ENCODE measurements at places on chromosomes 1 and 21. TPM values are rescaled to one million over a fixed set of nuclear protein-coding genes. Genes with fewer than 3 reads are reported as not detected.

The SERINC2 gene
- total RNA-seq = 4.5 TPM

The LCE6A gene
- total RNA-seq = not detected

DNA sequence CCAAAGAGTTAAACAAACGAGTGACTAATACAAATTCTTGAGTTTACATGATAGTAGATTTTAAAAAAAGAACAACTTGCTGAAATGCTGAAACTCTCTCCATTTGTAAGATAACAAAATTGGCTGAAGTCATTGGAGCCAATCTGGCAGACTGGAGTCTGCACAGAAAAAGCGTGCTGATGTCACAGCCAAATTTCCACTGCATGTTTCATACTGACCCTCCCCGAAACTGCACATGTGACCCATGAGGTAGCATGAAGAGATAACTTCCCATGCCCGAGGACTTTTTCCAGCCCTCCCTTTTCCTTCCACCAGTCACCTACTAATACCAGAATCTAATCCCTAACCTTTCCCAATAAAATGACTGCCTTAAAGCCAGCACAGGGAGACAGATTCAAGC lies 1.2 kb upstream of the LELP1 start:
- no peak for DNase-seq

GRCh38 chr1:241610056-241610815 lies 29.9 kb downstream of the CHML start:
- DNase-seq = no peak

The OPN3 gene
- 15.8 TPM for total RNA-seq

The KTI12 gene
- total RNA-seq = 9.9 TPM

GRCh38 chr1:228372183-228373003 lies 34.2 kb downstream of the TRIM11 start:
- no peak for DNase-seq

The IQGAP3 gene
- total RNA-seq = 8.6 TPM

DNA sequence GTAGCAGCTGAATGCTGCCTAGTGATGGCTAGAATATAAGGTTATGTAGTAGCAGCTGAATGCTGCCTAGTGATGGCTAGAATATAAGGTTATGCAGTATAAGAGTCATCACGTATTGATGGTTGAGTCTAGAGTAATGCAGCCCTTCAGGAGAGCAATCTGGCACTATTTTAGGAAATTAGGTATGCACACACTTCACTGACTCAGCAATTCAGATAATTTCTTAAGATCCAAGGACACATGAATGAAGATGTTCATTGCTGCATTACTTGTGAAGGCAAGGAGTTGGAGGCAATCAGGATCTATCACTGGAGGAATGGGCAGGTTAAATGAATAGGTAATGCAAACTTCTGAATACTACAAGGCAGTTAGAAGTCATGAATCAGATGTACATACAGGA lies 13.6 kb downstream of the LTN1 start:
- DNase-seq = no peak

GRCh38 chr1:113684153-113684541 lies 75.1 kb downstream of the PHTF1 start:
- no peak for DNase-seq

The KRTAP10-2 gene
- total RNA-seq = not detected

DNA sequence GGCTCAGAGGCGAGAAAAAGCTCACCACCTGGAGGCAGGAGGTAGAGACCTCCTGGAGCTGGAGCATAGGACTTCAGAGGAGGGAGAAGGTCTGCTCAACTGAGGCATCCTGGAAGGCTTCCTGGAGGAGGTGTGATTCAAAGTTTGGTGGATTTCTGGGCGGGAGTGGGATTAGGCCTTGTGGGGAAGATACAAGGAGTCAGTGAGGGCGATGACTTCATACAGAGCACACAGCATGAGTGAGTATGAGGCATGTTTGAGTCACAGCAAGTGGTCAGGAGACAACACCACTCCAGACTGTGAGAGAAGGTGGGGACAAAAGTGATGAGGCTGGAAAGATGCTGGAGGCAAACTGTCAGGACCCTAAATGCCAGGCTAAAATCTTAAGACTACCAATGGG lies 77.6 kb downstream of the MATN1 start:
- DNase-seq = no peak

DNA sequence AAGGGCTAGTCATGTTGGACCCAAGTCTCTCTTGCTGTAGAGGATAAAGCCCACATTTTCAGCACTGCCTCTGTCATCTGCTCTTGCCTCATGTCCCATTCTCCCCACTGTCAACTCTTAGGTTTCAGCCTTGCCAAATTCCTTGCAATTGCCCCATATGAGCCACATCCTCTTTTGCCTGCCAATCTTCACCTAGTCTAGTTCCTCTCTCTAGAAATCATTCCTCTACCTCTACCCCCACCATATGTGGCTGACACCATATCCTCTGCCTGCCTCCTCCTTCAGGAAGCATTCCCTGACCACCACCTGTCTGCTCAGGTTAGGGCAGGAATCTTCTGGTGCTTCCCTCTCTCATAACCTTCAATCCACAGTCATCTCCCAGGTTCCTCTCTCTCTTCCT lies 38.2 kb downstream of the SLC9A1 start:
- DNase-seq = no peak

- DNase-seq = no peak
Measured at GRCh38 chr1:92972409-92973129, 11.3 kb upstream of the DIPK1A start.

The CYP4Z1 gene
- not detected for total RNA-seq

The FCRLB gene
- total RNA-seq = 0.27 TPM

DNA sequence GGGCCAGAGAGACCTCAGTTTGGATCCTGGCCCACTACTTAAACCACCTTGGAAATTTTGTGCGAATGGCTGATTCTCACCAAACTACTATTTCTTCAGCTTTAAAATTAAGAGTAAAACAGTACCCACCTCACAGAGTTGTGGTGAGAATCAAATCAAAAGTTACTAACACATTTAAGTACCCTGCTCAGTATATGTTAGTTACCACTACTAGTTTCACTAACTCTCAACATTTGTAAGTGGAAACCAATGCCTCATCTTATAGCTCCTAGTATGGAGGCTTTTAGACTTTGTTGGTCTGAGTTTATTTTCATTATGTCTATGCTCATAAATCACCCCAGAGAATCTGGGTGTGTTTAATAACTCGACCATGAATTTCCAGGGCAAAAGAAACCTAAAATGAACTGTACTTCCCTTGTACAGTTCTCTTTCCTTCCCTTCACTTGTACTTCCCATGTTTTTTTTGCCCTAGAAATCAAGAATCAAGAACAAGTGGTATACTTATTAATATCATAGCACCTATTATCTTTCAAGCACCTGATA lies 11.6 kb upstream of the SERBP1 start:
- DNase-seq = no peak

GRCh38 chr21:29264721-29265120 lies 34.0 kb upstream of the BACH1 start:
- DNase-seq = no peak

DNA sequence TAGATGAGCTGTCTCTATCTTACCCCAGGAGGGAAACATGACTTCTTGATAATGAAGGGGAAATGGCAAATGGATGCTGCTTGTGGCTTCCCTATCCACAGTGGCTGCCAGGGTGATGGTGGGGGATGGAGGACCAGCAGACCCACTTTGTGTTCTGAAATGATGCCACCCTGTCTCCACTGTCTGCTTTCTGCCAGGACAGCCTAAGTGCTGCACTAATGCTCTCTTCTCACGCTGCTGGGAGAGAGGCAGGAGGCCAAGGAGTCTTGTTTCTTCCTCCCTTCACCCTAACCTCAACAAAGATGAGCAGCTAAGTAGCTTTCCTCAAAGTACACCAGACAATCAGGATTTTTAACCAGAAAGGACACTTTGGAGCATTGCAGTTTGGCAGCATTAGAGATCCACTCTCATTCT lies 36.6 kb downstream of the XCL1 start:
- no peak for DNase-seq

The CFHR2 gene
- not detected for total RNA-seq

DNA sequence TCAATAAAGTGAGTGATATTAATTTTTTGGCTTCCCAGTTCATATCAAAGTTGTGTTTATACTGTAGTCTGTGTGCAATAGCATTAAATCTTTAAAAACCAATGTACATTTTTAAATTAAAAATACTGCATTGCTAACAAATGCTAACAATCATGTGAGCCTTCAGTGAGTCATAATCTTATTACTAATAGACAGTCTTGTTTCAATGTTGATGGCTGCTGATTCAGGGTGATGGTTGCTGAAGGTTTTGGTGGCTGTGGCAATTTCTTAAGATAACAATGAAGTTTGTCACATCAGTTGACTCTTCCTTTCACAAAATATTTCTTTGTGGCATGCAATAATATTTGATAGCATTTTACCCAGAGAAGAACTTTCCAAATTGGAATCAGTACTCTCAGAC lies 109.0 kb downstream of the ZMYM4 start:
- DNase-seq = no peak

- DNase-seq = no peak
Measured at GRCh38 chr1:64171797-64172281, 31.6 kb upstream of the UBE2U start.
